Esophagus squamous epithelium (tissue), 5 donors: ENCODE measurements at places on chromosomes 3 and 15. TPM values are rescaled to one million over a fixed set of nuclear protein-coding genes. Genes with fewer than 3 reads are reported as not detected.
A peak's percentile ranks its signal among the peaks of the same experiment; 100 is the strongest.

The COL6A6 gene
- total RNA-seq, result 0.04 TPM

DNA sequence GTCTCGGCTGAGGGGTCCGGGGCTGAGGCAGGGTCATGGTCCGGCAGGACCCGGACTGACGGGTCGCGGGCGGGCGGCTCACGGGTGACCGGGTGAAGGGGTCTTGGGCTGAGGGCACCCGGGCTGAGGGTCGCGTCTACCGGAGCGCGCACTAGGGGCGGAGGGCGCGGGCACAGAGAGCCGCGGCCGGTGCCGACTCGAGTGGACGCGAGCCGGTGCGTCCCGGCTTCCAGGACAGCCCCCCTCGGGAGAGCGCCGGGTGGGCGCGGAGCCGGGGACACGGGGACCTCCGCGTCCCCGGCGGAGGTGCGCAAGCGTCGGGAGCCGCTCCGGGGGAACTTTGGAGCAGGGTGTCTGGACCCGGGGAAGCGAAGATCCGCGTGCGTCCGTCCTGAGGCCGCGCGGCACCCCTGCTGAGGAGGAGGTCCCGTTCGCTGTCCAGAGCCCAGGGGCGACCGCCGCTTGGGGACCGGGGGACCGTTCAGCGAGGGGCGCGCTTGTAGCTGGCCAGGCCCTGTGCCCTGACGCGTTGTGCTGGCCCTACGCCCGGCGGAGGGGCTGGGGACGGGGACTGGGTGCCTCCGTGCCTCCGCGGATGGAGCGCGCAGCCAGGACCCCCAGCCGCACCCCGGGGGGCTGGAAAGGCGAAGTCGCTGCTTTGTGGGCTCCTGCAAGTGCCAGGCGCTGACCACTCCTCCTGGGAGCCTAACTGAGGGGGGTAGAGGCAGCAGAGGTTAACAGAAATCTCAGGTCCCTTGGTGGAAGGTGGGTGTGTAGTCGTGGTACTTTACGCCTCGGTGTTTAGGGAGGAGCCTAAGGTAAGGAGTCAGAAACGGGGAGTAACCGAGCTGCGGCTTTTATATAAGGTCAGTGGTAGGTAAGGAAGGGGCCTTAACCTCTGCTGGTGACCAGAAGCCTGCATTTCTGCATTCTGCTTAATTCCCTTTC, at the start of gene PPARG:
TSS of gene PPARG (plus strand) at position 889 of the 948 bp plus-strand sequence. CDS start 90,642 bp downstream, outside the sequence.
- no peaks in the 10 kb centered on the region for H3K36me3 ChIP-seq
- peaks cover 35% of the 10 kb centered on the region for H3K4me1 ChIP-seq
- H3K27ac ChIP-seq, result peak within 1 kb of the TSS; percentile 86
- no peak for DNase-seq
- H3K27me3 ChIP-seq, result peaks cover 3% of the 10 kb centered on the region
- H3K4me3 ChIP-seq, result peak within 1 kb of the TSS; percentile 70

The ITPKA gene
- 0.76 TPM for total RNA-seq

GRCh38 chr15:74228723-74229081, 7.4 kb upstream of the CCDC33 start:
- H3K27me3 ChIP-seq, result no peaks in the 10 kb centered on the region
- no peak overlapping the region for H3K27ac ChIP-seq
- H3K4me3 ChIP-seq, result no peak overlapping the region
- no peaks in the 10 kb centered on the region for H3K36me3 ChIP-seq
- H3K4me1 ChIP-seq, result no peaks in the 10 kb centered on the region
- DNase-seq, result no peak

GRCh38 chr15:40313531-40314398, 6.0 kb upstream of the PLCB2 start:
- H3K27ac ChIP-seq, result no peak overlapping the region
- no peaks in the 10 kb centered on the region for H3K36me3 ChIP-seq
- no peak overlapping the region for H3K4me3 ChIP-seq
- no peaks in the 10 kb centered on the region for H3K27me3 ChIP-seq
- H3K4me1 ChIP-seq, result peaks cover 16% of the 10 kb centered on the region

The PPM1L gene
- 9.2 TPM for total RNA-seq
